Inflammatory macrophage treated with lipopolysaccharide for 1 hour (primary cell): ENCODE measurements at places on chromosomes 7 and 10.

- DNase-seq, result no peak
Observed at GRCh38 chr7:53518319-53518718, 482.9 kb downstream of the POM121L12 start.

GRCh38 chr10:59179068-59179467 is 2.6 kb downstream of the PHYHIPL start:
- DNase-seq, result no peak

- no peak for DNase-seq
Observed at GRCh38 chr10:123550675-123551096, 115.5 kb upstream of the GPR26 start.

- no peak for DNase-seq
Observed at GRCh38 chr7:141584935-141585334, 33.7 kb downstream of the AGK start.

DNA sequence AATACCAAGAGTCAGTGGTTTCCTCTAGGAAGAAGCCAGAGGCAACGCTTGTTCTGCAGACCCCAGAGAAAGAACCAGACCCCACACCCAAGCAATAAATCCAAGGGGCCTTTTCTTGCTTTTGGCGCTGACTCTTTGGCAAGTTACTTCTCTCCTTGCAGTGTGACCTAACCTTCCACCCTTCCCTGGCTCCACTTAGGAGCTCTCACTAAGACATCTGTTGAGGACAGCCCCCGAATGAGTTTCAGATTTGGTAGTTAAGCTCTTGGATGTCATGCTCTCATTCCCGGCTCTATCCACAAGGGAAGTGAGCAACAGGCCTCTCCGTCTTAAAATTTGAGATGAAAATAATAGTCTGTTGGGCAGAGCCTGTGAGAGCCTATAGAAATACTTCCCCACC is 50.6 kb upstream of the FAM204A start:
- no peak for DNase-seq

DNA sequence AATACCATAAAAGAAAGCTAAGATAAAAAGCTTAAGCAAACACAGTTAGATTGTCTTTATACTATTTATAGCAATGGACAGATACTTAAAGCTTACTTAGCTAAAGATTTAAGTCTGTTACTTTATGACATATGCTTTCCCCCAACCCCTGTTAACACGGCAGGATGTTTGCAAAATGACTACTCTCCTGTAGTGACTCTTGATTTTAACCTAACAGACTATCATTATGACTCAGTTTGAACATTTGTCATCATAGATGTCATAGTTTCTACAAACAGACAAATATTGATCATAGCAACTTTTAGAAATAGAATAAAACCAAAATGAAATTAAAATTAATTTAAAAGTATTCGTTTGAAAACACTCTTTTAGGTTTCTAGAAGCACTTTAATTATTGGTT is 7.8 kb upstream of the COMMD3 start:
- DNase-seq, result no peak

DNA sequence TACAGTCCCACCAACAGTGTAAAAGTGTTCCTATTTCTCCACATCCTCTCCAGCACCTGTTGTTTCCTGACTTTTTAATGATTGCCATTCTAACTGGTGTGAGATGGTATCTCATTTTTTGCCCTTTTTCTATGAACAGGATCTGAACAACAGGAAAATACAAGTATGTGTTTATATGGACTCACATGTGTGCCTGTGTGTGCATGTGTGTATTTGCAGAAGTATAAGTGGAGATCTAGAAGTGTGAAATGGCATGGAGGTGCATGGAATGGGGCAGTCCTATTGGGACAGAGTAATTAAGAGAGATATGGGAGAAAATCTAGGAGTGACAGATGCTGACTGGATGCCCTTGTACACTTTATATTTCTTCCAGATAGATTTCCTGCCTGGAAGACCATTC is 111.6 kb upstream of the PCGF5 start:
- no peak for DNase-seq

DNA sequence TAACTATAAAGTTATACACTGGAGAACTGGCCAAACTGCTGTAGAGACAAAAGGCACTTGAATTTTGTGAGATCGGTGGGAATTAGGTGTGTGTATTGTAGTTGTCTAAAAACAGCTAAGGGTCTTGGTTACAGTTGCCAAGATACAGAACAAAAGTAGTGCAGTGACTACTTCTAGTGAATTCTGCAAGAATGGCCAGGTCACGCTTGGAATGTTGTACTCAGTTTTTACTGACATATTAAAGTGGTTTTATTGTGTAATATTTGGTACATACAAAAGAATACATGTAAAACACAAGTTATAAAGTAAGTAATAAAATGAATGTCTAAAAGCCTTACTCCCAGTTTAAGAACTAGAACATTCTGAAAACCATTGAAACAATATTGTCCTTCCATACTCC is 42.4 kb downstream of the PRPF18 start:
- DNase-seq, result no peak

- peak; percentile 64 for DNase-seq
Observed at GRCh38 chr10:132332433-132332754, 401 bp downstream of the LRRC27 start.

GRCh38 chr10:11146402-11147171 is 128.9 kb downstream of the CELF2 start:
- DNase-seq, result no peak

- DNase-seq, result no peak
Observed at GRCh38 chr10:90865401-90865800, 6.4 kb upstream of the RPP30 start.

DNA sequence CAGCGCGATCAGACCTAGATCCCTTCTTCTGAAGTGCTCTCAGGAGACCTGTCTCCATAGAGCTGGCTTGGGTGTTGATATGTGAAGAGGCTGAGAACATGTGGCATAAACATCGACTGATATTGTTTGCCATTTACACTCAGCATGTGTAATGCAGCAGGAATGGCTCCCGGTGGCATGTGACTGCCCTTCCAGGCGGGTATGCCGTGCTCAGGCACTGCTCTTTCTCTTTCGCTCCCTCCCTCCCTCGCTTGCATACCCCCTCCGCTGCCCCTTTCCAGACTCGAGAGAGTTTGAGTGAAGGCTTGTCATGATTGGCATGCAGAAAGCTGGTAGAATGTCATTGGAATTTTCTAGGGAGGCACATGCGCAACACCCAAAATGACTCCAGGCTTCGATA is 107.3 kb upstream of the PDCD4 start:
- DNase-seq, result no peak

DNA sequence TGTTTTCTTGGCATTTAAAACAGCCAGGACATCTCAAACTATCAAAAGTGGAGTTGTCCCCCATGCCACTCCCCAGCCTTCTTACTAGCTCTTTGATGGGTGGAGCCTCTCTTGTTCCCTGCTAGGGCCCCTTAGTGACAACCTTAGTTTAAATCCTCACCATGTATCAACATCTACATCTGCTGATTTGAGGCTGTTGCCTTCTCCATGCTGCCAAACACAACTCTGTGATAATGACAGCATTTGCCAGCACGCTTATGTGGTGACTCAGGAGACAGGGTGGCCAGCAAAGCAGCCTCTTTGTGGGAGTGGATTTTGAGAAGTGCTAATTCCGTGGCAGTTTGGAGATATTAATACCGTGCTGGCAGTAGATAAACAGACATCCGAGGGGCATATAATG is 145.4 kb downstream of the LRRC4 start:
- DNase-seq, result no peak

DNA sequence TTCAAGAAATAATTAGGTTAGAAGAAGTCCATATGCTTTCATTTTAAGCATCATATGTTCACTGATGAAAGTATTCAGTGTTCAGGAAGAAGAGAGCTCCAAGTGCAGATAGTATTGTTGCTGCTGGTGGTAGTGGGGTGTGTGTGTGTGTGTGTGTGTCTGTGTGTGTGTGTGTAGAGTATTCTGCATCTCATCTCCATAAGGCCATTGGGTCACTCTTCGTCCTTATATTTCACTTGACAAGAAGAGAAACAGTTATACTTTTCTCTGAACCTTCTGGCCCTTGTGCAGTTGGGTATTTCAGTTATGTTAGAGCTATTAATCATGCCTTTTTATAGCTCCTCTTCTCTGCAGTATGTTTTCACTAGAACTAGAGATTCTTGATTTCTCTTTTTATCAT is 26.2 kb downstream of the ADAM22 start:
- DNase-seq, result no peak

- no peak for DNase-seq
Observed at GRCh38 chr7:104843198-104843597, 170.8 kb upstream of the KMT2E start.

DNA sequence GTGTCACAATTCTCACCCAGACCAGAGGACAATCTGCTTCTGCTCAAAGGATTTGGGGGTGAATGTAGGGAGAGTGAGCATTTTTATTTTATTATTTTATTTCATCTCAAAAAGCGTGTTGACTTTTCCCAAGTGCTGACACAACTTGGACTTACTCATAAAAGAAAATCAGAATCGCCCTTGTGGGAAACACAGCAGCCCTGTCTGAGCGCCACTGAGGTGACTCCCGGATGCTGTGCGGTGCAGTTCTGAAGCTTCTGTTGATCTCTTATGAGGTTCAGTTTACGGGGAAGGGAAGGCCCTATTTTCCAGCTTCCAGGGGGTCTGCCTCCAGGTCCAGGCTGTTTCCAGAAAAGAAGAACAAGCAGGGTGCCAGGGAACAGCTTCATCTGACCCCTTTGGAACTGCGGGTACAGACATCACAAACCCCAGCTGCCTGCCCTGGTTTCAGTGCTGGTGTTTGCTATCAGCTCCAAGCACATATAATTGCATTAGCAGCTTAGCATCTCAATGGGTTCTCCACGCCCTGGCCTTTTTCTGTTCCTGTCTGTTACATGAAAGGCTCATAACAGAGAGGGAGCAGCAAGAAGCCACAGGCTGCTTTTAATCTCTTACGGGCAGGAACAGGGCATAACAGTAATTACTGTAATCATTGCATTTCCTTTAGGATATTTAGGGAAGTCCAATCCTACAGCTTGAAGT is 52.4 kb downstream of the PARP12 start:
- no peak for DNase-seq

DNA sequence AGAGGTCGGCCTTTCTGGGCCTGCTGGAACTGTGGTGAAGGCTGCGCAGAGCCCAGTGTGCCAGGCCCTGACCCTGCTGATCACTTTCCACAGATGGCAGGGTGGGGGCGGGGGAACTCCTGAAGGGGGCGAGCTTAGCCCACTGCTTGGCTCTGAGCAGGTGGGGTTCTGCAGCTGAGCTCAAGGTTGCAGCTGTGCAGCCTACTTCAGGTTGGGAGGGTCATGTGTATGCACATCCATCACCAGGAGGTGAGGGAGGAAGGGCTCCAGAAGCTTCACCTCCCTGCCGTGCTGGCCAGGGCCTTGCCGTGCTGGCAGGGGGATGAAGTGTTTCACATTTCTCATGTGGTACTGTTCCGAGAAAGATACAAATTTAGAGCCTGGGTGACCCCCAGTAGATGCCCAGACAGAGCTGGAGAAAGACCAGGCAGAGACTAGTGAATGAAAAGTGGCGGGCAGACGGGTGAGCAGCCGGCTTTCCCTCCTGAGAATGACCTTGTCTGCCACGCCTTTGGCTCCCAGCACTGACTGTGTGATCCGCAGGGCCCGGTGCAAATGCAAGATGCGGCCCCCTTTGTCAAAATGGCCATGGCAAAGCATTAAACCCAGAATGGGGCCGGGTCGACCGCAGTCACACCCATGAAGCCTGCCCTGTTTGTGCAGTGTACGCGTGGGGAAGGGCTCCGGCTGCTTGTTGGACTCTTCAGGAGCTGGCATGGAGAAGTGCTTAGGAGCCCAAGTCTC is 25.2 kb downstream of the FAM241B start:
- DNase-seq, result no peak

DNA sequence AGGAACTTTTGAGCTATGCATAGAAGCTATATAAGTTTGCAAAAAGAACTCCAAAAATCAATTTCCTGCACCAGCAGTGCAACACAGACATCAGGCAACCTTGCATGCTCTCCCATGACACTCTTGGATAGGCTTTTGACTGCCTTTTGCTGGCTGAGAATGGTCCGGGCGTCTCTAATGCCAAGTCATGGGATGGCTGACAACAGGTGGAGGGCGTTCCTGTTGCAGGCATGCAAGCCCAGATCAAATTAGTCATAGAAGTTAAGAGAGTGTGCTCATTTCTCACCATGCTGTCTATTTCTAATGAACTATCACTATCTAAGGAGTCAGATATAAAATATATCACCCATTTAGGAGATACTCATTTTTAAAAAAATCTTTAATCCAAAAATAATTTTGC is 8.4 kb downstream of the PLCE1 start:
- no peak for DNase-seq

DNA sequence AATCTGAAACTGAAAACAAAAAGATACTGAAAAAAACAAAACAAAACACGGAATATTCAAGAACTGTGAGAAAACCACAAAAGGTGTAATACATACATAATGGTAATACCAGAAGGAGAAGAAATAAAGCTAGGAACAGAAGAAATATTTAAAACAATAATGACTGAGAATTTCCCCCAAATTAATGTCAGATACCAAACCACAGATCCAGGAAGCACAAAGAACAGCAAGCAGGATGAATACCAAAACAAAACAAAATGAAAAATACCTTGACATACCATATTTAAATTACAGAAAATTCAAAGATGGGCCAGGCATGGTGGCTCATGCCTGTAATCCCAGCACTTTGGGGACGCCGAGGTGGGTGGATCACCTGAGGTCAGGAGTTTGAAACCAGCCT is 57.7 kb upstream of the PARD3 start:
- no peak for DNase-seq

DNA sequence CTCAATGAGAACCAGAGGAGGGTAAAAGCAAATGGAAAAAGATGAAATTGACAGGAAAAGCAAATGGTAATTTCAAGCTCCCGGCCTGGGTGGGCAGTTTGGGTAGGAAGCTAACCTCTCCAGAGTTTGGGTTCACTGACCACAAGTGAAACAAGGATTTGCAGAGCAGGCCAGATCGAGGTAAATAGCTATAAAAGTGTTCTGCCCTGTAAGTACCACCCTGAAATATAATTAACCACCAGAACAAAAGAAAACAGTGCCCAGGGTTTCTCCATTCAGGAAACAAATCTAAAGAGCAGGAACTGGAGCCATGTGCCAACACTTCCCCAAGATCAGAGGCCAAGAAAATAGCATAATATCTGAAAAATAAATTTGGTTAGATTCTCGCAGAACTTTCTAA is 276.7 kb upstream of the MEOX2 start:
- no peak for DNase-seq

DNA sequence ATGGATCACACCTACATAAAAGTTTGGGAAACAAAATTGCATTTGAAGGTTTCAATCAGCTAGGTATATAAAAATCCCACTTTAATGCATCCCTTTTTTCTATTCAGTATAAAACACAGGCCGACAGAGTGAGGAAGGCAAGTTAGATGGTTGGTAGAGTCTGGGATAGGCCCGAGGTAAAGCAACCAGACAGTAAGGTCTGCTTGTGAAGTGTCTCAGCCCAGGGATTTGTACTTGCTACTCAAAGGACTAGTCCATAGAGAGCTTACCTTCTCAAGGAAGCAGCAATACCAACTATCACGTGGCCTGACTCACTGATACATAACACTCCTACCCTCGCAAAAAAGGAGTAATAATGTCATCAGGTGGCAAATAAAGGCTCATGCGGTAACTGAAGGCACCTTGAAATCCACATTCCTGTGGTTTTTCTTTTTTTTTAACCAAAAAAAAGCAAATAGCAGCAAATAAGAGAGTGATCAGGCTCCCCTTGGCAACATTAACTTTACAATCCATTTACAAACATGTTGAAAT is 56.2 kb upstream of the ATP6V0A4 start:
- no peak for DNase-seq
